ENCODE measurements at places on chromosomes 2 and 18. TPM values are rescaled to one million over a fixed set of nuclear protein-coding genes. Genes with fewer than 3 reads are reported as not detected.

The FOXD4L1 gene
- 0.10 TPM for total RNA-seq

The IL1B gene
- total RNA-seq = 3,994 TPM

The DSC2 gene
- 8.1 TPM for total RNA-seq

The CIB4 gene
- total RNA-seq = not detected

The CDH2 gene
- not detected for total RNA-seq

The IMPACT gene
- 13.6 TPM for total RNA-seq

The C18orf54 gene
- 0.42 TPM for total RNA-seq

The SERPINB3 gene
- total RNA-seq = not detected

The CFC1 gene
- not detected for total RNA-seq

The SLC14A1 gene
- total RNA-seq = 2.5 TPM

The CD8B2 gene
- 0.73 TPM for total RNA-seq

The FSHR gene
- total RNA-seq = not detected

The FAM110C gene
- 0.52 TPM for total RNA-seq

The LIMS2 gene
- total RNA-seq = 1.2 TPM

The CHRNA1 gene
- 0.21 TPM for total RNA-seq

The AMER3 gene
- not detected for total RNA-seq

The ALPG gene
- not detected for total RNA-seq

The GNAL gene
- total RNA-seq = 0.84 TPM

Data from mononuclear cell (primary cell).